ENCODE measurements at places on chromosomes 12 and 14.

DNA sequence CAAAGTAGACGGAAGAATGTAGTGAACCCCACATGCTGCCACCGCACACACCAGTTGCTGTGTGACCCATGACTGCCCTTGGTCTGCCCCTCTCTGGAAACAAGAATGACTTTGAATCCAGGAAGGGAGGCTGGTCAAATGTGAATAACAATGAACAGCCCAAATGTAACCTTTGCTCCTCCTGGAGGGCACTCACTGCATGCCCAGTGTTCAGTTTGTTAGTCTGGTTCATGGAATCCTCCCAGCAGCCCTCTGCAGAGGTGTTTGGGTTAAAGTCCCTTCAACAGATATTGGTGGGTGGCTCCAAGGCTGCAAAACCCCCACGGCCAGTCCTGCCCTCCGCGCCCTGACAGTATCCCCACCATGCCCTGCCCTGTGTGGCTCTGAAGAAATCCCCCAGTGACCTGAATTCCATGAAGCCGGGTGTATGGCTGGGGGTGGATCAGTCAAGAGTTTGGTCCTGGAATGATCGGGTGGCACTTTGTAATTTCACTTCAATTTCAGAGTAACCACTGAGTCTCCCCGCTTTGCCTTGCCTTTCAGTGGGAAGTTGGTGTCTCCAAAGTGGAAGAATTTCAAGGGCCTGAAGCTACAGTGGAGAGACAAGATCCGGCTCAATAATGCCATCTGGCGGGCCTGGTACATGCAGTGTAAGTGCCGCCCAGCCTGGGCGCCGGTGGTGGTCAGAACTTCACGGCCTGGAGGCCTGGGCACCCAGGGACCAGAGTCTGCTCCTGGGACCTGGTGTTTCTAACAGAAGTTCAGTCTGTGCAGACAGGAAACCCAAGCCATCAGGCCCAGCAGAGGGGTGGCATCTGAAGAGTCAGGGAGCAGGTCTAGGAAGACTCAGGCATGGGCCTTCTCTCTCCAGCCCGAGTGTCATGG lies 47.1 kb downstream of the IL31 start:
- DNase-seq, result no peak

GRCh38 chr12:104578453-104578852 lies 121.7 kb downstream of the CHST11 start:
- DNase-seq, result no peak

- DNase-seq, result no peak
Measured at GRCh38 chr14:40955131-40955505, 651.6 kb upstream of the LRFN5 start.

GRCh38 chr12:10967409-10967808 lies 19.3 kb downstream of the TAS2R50 start:
- DNase-seq, result no peak

DNA sequence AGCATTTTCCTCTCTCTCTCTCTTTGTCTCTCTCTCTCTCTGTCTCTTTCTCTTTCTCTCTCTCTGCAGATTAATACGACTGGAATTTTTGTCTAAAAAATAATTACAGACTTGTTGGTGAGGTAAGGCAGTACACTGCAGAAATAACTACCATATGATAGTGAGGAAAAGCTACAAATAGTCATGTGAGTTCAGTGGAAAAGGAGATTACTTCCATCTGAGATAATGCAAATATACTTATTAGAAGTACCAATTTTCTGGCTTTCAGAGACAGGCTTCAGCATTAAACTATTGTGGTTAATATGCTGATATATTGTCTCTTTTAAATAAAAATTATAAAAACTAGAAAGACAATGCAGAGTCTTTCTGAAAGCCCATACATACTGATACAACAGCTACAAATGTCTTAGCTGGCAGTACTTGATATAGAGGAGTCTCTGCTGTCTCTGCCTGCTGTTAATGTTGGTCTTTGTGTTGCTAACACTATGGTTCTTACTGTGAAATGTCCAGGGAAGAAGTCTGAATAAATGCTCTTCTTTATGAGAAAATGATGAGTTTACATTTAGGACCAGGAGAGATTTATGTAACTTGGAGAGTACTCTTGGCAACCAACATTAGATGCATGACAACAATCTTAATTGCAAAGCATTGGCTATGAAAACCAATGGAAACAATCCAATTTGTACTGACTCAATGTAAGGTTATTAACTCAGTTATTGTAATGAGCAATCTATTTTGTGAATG lies 167.0 kb downstream of the LRFN5 start:
- no peak for DNase-seq

DNA sequence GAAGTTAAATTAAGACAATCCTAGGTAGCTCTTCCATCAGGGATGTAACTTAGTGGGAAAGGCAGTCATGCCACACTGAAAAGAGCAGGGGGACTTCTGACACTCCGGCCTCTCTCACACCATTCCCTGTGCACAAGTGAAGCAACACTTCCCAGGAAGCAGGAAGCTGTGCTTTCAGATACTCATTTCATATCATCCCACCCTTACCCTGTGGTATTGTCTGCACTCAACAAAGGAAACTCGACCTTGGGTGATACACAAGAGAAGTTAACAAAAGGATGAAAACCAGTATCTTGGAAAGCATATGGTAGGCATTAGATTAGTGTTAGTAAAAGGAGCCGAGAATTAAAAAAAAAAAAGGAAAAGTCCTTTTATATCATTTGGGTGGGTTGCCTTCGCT lies 61.3 kb upstream of the MDM1 start:
- no peak for DNase-seq

GRCh38 chr14:69473946-69474345 lies 10.6 kb upstream of the PLEKHD1 start:
- DNase-seq, result no peak

DNA sequence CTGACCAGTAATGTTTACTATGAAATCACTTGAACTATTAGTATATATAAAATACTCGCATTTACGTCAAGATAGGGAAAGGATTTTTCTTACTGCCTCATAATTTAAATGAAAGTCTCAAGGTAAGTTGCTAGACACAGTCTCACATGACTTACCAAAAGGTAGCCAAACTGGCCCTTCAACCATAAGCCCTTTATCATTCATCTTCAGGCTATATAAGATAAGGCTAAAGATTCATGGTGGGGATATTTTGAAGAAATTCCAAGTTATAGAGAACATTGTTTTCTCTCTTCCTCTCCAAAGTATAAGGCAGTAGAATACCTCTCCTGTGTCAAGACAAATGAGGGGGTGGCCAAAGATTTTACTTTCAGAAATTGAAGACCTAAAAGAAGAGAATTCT lies 23.4 kb downstream of the KIF21A start:
- DNase-seq, result no peak

GRCh38 chr14:75896341-75896740 lies 85.5 kb downstream of the TGFB3 start:
- DNase-seq, result no peak

Data from GM10248 (cell line).